ENCODE measurements at places on chromosomes 12 and 14.
A peak's percentile ranks its signal among the peaks of the same experiment; 100 is the strongest.

- DNase-seq = no peak
These were observed 15.7 kb downstream of the KCNA5 start for GRCh38 chr12:5059358-5059757.

DNA sequence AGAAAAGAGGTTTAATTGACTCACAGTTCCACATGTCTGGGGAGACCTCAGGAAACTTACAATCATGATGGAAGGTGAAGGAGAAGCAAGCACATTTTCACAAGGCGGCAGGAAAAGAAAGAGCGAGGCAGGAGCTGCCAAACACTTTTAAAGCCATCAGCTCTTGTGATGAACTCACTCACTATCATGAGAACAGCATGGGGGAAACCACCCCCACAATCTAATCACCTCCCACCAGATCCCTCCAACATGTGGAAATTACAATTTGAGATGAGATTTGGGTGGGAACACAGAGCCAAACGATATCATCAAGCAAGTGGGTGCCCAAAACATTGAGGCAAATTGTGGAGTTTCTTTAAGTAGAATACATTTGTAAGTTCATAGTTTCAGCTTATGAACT, 957.7 kb downstream of the DIO2 start:
- DNase-seq = no peak

DNA sequence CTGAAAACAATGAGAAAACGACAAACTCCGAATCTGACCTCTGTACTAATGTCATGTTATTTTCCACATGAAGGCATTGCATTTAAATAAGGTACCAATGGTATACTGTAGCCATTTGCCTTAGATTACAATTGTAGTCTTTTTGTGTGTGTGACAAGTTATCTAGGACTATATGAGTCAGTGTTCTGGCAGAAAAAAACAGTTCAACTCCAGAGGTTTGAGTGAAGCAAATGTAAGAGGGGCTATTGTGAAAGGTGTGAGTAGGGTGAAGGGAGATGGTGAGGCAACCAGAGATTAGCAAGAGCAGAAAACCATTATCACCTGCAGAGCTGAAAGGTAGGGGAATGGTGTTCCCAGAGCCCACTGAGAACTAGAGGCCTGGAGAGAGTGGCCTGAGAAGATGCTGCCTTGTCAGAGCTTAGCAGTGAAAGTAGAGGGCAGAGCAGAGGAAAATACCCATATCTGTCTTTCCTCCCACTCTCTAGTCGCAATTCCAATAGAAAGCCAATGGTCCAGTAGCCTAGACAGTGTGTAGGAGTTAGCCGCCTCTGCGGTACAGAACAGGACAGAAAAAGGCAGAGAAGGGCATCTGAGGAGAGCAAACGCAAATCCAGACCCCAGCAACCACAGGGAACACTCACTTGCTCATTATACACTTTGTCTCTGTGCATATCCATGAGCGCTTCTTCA, 112.2 kb downstream of the DYRK2 start:
- no peak for DNase-seq

DNA sequence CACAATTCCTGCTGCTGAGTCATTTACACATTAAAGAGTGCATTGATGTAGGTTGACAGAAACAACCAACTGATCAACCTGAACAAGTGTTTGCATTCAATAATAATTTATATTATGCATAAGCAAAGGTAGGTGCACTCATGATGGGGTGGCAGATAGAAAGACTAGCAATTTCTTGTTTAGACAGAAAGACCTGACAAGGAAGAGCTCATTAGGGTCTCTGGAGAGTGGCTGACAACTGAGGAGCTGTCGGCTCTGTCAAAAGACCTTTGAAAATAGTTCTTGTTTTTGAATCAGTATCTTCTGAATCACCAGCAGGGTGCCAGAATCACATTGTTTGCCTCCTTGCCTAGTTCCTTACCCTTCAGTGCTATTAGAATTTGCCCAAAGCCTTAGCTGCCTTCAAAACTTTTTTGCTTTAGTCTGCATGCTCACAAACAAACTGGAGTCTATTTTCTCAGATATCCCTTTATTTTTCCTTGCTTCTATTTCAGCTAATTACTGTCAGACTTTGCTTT, 234.7 kb downstream of the BTG1 start:
- DNase-seq = no peak

- no peak for DNase-seq
These were observed 37.8 kb upstream of the PTPRQ start for GRCh38 chr12:80406253-80406652.

- DNase-seq = no peak
These were observed 37.0 kb upstream of the TMX1 start for GRCh38 chr14:51202914-51203665.

- peak; percentile 40 for DNase-seq
These were observed 165.6 kb downstream of the ZFP36L1 start for GRCh38 chr14:68627050-68627867.

DNA sequence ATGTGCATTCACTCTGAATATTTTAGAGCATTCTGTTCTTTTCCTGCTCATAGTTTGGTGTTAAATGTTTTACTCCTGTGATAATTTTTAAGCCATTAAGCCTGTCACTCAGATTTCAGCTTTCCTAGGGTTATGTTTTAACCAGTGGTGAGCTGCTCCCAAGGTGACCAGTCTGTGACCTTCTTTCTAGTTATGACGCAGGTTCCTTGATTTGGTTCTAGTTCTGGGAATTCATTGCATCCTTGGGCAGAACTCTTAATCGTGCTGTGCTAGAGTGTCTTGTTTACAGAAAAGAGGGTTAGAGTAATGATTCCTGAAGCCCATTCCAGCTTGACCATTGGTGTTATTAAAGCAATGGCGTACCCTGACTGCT, 2.2 kb downstream of the GABARAPL1 start:
- no peak for DNase-seq

DNA sequence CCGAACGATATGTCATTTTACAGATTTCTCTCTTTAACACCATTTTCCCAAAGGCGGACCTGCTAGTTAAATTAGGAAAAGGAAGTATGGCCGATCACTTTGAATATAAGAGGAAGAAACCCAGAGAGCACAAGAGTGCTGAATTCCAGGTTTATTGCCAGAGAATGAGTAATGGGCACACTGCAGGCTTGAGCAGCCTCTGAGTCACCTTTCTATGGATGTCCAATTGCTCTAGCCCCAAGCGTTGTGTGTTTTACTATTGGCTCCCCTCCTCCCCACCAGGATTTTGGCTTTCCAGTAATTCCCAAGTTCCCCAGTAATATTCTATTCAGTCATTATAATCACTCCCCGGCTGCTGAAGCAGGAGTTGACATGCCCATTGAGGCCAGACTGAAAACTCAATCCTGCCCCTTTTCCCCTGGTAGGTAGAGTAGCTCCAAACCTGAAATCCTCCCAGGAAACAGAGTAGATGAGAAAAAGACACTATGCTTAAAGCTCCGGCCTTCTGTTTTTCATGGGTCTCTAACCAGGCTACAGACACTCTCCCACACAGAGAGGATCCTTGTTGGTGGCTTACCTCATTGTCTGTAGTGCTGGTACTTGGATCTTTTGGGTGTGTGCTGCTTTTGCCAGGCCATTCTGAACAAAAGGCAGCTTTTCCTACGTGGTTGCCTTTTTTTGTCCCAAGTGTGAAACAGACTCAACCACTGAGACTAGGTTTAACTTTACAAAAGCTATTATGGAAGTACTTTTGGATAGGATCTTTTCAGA, 704.3 kb upstream of the FLRT2 start:
- DNase-seq = no peak

GRCh38 chr14:55221968-55222367, 30.6 kb upstream of the DLGAP5 start:
- no peak for DNase-seq

DNA sequence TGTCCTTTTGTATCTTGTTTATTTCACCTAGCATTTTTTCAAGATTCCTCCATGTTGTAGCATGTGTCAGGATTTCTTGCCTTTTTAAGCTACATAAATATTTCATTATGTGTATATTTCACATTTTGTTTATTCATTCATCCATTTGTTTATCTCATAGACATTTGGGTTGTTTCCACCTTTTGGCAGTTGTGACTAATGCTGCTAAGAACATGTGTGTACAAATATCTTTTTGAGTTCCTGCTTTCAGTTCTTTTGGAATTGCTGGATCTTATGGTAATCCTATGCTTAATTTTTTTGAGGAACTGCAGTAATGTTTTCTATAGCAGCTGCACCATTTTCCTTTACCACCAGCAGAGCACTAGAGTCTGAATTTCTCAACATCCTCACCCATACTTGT, 62.4 kb downstream of the SCN8A start:
- DNase-seq = no peak

- DNase-seq = no peak
These were observed 206.5 kb upstream of the EEA1 start for GRCh38 chr12:93135286-93136239.

GRCh38 chr14:53038629-53039028, 87.8 kb upstream of the FERMT2 start:
- no peak for DNase-seq

- DNase-seq = no peak
These were observed 4.6 kb upstream of the PHC1 start for GRCh38 chr12:8909752-8910151.

GRCh38 chr12:121799842-121800693, 3.7 kb upstream of the SETD1B start:
- peak; percentile 32 for DNase-seq

- no peak for DNase-seq
These were observed 13.0 kb downstream of the ERG28 start for GRCh38 chr14:75647640-75648039.

DNA sequence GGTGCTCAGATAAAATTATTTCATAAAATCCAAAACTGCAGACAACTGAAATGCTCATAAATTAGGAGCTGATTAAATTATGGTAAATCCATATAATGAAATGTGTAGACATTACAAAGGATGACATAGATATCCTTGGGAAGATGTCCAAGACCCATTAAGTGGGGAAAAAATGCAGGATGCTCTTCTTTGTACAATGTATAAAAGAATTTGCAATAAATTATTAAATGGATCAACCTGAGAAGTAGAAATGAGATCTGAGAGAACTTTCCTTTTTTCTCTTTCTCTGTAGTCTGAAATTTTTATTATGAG, 336.4 kb upstream of the E2F7 start:
- DNase-seq = no peak

DNA sequence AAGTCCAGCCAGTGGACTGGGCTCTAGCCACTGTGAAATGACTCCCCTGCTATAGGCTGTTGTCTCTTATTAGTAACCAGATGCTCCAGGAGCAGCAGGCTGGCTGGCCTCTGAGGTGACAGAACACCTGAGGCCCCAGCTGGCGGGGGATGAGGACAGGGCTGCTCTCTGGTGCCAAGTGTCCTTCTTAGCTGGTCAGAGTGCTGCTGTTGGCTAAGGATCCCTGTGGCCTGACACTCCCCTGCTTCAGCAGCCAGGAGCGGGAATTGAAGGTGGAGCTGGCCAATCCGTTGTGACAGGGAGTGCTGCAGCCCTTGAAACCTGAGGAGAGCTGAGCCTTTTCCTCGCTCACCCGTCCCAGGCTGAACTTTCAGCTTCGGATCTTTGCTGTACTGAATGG, 30.7 kb downstream of the TMEM229B start:
- no peak for DNase-seq

DNA sequence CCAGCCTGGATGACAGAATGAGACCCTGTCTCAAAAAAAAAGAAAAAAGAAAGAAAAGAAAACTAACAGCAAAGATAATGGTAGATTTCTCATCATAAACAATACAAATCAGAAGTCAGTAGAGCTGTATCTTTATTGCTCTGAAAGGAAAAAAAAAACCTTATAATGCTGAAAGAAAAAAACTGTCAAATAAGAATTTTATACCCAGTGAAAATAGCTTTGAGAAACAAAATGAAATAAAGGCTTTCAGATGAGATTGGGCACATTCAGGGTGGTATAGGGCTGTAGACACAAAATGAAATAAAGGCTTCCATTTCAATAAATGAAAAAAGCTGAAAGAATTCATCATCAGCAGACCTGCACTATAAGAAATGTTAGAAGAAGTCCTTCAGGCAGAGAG, 105.0 kb upstream of the FOXN3 start:
- DNase-seq = no peak

GRCh38 chr12:109473006-109473405, 4.1 kb downstream of the KCTD10 start:
- no peak for DNase-seq

- no peak for DNase-seq
These were observed 18.5 kb downstream of the COL2A1 start for GRCh38 chr12:47985596-47986290.

DNA sequence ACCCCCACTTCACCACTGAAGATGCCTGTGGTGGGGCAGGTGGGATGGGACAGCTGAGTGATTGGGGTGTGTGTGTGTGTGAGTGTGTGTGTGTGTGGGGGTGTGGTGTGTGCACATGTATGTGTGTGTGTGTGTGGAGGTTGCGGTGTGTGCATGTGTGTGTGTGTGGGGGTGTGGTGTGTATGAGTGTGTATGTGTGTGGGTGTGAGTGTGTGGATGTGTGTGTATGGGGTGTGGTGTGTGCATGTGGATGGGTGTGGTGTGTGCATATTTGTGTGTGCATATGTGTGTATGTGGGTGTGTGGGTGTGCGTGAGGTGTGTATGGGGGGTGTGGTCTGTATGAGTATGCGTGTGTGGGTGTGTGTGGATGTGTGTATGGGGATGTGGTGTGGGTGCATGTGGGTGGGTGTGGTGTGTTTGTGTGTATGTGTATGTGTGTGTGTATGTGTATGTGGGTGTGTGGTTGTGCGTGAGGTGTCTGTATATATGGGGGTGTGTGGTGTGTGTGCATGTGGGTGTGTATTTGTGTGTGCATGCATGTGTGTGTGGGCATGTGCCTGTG, 61.6 kb downstream of the PLEKHG3 start:
- no peak for DNase-seq

GRCh38 chr12:48690990-48691389, 9.0 kb upstream of the KANSL2 start:
- DNase-seq = no peak

DNA sequence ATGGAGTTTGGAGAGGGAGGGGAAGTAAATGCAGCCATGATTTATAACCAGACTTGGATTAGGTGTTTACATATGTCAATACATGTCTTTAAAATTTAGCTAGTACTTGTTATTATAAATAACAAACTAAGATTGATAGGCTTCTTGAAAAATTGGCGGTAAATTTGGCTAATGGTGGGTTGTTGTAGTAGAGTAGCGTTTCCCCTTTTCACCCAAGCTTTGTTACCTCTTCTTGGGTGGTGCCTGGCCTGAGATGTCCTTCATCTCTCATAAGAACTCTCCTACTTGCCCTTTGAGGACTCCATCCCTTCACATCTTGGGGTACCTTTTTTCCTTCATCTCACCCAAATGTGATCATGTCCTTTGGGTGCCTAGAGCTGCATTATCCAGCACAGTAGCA, 11.2 kb downstream of the MARK3 start:
- DNase-seq = no peak

DNA sequence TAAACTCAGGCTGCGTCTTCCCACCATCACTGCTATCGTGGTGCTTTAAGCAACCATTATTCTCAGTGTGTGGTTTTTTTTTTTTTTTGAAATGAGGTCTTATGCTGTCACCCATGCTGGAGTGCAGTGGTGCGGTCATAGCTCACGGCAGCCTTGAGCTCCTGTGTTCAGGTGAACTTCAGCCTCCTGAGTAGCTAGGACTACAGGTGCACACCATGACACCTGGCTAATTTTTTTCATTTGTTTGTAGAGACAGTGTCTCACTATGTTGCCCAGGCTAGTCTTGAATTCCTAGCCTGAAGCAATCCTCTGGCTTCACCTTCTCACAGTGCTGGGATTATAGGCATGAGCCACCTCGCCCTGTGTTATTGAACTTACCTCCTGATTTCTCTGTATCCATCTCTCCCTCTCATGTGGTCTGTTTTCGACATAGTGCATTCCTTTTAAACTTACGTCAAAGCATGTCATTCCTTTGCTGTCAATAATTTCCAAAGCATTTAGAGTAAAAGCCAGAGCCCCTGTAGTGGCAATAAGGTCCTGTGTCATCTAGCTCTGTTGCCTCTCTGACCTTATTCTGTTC, 255.5 kb downstream of the SNAPC1 start:
- no peak for DNase-seq

Measured in nucleus accumbens (tissue), 56 donors.